ENCODE measurements at places on chromosomes 3 and 15.

DNA sequence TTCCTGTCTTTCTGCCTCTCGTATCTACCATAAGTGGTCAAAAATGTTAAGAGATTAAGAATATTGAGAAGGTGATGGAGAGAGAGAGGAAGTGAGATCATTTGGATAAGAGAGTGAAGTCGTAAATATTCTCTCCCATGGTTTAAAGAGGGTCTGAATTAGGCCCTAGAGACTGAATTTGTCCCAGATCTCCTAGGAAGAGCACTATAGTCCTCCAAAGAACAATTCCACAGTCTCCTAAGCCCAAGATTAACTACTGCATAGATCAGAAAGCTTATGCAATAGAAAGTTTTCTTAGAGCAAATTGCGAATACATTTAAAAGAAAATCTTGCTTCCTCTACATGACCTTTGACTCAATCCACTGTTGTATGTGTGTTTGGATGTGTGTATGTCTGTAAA, 598.8 kb downstream of the TUSC7 start:
- no peak for DNase-seq

DNA sequence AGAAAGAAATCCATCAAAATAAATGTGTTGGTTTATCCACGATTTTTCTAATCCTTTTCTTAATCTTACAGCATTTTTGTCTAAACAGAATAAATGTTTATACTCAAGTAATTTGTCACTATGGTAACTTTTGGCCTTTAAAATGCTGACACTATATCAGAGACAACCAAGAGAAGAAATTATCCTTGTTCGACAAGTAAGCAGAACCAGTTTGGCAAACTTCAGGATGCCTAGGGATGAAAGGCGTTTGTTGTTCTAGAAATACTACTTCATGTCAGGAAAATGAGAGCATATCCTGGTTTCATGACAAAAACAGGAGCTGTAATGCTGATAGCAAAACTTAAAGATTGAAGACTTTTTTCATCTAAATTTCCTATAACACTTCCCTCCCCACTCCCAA, 308.0 kb upstream of the ATP11B start:
- DNase-seq = no peak

DNA sequence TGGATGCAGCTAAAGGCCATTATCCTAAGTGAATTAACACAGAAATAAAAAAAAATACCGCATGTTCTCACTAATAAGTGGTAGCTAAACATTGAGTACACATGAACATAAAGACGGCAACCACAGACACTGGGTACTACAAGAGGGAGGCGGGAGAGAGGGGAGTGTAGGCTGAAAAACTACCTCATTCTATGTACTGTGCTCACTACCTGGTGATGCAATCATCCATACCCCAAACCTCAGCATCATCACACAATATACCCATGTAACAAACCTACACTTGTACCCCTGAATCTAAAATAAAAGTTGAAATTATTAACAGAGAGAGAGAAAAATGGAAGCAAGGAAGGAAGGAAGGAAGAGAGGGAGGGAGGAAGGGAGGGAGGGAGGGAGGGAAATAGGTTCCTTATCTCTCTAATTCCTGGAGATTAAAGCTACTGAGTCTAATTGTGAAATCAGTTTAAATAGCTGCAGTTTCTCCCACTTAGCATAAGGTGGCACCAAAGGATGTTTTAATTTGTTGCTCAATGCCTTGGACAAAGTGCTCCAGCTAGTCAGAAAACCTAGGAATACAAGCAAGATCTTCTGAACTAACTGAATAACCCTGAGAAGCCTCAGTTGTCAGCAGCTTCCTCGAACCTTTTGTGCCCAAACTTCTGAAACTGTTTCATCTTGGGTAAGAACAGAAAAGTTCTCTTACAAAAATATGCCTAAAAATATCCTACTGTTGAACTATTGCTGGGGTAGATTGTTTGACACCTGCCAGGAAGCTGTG, 79.4 kb upstream of the ATP11B start:
- DNase-seq = peak; percentile 49

GRCh38 chr3:123660900-123661299, 76.0 kb upstream of the HACD2 start:
- DNase-seq = peak; percentile 36

DNA sequence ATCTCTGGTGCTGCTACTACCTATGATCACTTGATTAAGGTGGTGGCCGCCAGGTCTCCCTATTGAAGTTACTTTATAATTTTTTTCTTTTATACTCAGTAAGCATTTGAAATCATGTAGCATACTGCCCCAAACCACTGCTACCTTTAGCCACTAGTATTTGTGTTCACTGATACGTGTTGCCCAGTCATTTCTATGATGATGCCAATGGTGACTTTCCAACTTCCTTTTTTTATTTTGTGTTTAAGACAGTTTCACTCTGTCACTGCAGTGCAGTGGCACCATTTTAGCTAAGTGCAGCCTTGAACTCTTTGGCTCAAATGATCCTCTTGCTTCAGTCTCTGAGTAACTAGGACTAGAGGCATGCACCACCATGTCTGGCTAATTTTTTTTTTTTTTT, 598.2 kb downstream of the NAALADL2 start:
- no peak for DNase-seq
